ENCODE measurements at places on chromosomes 4 and X.

DNA sequence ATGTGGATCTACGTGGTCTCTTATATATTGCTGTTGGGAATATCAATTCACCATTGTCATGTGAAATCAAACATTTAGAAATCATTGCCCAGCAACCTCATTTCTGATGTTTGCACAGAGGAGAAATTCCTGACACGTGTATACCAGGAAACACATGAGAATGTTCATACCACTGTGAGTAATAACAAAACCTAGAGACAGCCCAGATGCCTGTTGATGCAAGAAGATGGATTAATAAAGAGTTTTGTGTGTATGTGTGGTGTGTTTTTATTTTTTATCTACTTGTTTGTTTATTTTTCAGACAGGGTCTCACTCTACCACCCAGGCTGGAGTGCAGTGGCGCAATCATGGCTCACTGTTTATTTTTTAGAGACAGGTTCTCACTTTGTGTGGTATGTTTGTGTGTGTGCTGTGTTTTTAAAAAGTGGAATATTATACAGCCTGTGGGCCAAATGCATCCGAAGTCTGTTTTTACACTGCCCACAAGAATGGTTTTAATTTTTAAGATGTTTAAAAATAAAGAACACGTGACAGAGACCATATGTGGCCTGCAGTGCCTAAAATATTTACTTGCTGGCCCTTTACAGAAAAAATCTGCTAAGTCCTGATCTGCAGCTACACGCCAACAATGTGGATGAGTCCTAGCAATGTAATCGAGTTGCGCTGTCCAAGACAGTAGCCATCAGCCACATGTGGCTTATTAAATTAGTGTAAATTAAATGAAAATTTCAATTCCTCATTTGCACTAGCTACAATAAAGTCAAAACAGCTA is 39.2 kb downstream of the TXLNG start:
- DNase-seq, result no peak

DNA sequence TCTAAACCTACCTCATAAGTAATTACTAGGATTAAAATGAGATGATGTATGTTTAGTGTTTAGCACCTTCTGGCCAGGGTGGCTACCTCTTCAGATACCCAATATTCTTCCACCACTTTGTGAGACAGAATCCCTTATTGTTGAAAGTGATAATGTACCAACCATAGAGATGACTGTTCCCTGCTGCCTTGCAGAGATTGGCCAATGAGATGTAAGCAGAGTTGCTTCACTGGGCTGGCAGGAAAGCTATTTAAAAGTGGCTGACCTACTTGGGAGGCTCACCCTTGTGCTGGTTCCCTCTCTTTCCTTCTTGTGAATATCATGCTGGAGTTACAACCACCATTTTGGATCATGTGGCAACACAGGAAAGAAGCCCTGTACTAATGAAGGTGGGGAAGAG is 58.9 kb downstream of the TMEM154 start:
- no peak for DNase-seq

DNA sequence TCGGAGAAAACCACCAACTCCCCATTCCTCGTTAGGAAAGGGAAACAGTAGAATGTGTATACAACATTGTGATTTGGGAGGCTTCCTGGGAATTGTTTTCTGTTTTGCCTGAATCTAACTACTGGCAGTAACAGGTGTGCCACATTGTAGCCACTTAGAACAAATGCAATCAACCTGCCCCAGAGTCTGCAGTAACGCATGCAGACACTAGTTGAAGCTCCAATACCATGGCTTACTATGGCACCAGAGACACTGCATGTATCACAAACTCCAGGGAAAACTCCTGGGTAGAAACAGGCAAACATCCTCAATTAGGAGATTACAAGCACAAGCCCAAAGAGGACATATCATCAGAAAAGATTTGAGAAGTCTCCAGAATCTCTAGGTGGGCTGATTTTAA is 154.2 kb upstream of the NEIL3 start:
- DNase-seq, result no peak

GRCh38 chr4:8910100-8910821 is 38.6 kb upstream of the HMX1 start:
- no peak for DNase-seq

DNA sequence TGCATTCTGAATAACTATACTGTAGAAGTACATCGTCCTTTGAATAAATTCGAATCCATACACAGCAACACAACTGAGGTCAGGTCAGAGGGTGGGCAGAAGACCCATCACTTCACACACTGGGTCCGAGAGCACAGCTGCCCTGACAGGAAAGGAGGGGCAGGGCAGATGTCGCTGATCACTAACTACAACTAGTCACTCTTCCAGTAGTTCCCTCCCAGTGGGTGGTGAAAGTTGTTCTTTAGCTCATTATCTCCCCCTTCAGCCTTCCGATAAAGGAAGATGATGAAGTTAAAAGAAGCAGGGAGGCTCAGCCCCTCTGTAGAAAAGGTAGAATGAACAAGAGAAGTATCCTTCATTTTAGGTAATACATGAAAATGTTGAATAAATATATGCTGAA is 278.9 kb downstream of the INPP4B start:
- DNase-seq, result no peak

- DNase-seq, result peak; percentile 28
Measured at GRCh38 chr4:73019462-73020047, 50.0 kb downstream of the COX18 start.

DNA sequence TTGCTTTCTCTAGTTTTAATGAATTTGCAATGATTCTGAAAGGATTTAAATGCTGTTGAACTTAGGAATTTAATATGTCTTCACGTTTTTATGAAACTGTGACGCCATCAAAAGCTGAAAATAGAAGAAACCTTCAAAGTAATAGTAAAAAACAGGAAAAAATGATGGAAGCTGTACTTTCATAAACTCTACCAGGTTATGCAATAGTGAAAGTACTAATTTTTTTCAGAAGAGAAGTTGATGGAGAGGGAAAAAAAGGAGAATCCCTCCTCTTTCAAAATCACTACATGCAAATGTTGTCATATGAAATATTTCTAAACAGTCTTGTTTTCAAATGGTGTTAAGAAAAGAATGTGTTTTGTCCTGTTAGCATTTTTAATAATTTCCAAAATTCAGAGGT is 73.6 kb downstream of the ZNF330 start:
- no peak for DNase-seq

GRCh38 chr4:132479543-132479942 is 669.6 kb upstream of the PCDH10 start:
- DNase-seq, result no peak

GRCh38 chr4:139609647-139610046 is 53.6 kb upstream of the SETD7 start:
- DNase-seq, result no peak

GRCh38 chr4:123163501-123163900 is 233.1 kb upstream of the SPRY1 start:
- no peak for DNase-seq
